ENCODE measurements at places on chromosomes 4 and X. TPM values are rescaled to one million over a fixed set of nuclear protein-coding genes. Genes with fewer than 3 reads are reported as not detected.

GRCh38 chr4:143668930-143669552, 31.4 kb downstream of the FREM3 start:
- DNase-seq = no peak

DNA sequence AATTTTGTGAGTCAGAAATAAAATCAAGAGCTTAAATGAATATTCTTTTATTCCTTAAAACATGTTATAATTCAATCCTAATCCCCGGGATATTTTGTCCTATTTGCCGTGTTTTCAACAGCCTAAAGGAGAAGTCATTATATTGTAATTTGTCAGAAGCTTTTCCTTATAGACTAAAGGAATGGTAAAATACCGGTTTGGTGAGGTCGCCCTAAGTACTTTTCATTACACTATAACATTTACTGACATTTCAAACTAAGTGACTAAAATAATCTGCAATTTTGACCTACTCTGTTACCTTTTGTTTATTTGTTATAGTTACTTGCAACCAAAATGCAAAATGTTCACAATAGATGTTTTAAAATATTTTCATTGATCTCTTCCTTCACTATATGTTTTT, 8.8 kb downstream of the DCLK2 start:
- DNase-seq = no peak

DNA sequence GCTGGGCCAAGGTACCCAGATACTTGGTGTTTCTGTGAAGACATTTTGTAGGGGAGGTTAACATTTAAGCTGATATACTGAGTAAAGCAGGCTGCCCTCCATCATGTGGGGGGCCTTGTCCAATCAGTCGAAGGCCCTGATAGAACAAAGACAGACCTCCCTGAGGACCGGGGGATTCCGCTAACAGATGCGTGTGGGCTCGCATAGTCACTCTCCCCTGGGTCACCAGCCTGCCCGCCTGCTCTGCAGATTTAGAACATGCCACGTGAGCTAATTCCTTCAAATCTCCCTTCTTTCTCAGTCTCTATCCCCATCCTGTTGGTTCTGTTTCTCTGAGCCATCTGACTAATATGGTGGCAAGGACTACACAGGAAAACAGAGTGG, 60.7 kb downstream of the WFS1 start:
- DNase-seq = no peak

The RPGR gene
- total RNA-seq = 4.1 TPM

- DNase-seq = no peak
These were observed 19.4 kb upstream of the HGFAC start for GRCh38 chr4:3422241-3422801.

GRCh38 chr4:166655231-166655630, 579.1 kb downstream of the SPOCK3 start:
- DNase-seq = no peak

- no peak for DNase-seq
These were observed 1028.8 kb downstream of the GLUD2 start for GRCh38 chrX:122076241-122076640.

The FGFRL1 gene
- 82.5 TPM for total RNA-seq

DNA sequence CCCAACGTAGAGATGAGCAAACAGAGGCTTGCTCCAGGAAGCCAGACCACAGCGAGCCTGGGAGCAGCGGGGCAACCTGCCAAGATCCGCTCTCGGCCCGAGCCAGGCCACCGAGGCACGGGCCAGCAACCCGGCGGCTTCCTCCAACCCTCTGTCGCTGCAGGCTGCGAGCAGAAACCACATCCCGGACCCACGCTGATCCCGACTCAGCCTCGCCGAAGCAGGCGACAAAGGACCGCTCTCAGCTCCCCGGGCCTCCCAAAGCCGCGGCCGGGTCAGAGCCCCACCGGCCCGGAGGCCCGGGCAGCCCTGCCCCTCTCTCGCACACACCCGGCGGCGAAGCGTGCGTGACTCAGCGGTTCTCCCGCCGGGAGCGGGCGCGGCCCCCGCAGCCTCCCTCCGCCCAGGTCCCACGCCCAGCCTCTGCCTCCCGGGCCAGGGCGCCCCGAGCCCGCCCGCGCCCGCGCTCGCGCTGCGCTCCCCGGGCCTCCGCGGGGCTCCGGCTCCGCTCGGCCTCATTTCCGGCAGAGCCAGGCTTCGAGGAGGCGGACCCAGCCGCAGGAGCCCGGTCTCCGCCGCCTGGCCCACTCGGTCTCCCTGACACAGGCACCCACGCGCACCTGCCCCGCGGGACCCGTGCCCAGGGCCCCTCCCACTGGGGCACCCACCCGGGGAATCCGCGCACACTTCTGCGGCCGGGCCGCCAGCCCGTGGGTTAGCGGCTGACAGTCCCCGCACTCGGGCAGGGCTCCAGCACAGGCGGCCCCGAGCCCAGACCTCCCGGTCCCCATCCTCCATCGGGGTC, 1.7 kb downstream of the PPP2R2C start:
- peak; percentile 43 for DNase-seq

GRCh38 chr4:31045724-31046318, 325.7 kb downstream of the PCDH7 start:
- peak; percentile 8 for DNase-seq

The SLC10A4 gene
- total RNA-seq = 1.2 TPM

DNA sequence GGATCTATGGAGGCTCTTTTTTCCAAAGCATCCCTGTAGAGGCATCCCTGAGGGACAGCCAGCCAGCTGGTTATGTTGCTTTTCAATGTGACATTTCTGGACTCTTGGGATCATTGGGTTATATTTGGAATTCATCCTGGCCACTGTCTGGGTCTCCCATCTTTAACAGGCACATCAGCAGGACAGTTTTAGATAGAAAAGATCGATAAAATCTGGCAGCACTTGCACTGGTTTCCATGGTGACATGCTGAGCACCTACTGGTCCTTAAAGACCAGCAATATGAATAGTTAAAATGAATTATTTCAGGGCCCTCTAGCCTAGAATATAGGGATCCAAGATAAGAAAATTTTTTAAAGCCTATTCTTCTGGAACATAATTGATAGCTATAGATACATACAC, 151.6 kb downstream of the KDR start:
- DNase-seq = no peak

GRCh38 chrX:18833071-18833731, 125.8 kb downstream of the PPEF1 start:
- DNase-seq = peak; percentile 13

GRCh38 chr4:189305500-189305899, 635.2 kb upstream of the FRG1 start:
- DNase-seq = no peak

DNA sequence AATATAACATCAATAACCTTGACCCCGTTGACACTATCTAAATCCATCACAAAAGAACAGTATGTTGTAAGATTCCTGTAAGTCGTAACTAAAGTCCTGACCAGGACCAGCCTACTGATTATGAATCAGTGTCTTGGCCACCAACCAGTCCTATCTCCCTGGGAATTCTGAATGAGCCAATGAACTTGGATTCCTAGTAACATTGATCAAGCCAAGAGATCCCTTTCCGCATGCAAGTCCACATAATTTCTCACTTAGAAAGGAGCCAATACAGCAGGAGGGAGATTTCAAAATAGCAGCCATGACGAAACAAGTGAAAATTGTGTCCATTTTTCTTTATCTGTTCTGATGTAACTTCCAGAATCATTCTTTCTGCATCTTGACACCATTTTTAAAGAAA, 9.5 kb downstream of the XPNPEP2 start:
- peak; percentile 64 for DNase-seq

DNA sequence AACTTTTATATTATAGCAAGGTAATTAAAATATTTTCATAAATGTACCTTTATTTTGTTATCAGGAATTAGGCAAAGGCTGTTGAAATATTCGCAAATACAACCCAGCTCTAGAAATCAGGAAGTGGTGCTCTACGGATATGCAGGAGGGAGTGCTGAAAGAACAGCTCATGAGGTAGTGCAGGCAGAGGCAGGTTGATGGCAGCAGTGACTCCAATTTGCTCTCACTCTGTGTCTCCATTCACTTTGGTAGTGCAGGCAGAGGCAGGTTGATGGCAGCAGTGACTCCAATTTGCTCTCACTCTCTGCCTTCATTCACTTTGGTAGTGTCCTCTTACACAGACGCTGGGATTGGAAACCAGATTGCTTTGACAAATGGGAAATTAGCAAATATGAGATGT, 277.9 kb downstream of the TRIML1 start:
- peak; percentile 40 for DNase-seq

DNA sequence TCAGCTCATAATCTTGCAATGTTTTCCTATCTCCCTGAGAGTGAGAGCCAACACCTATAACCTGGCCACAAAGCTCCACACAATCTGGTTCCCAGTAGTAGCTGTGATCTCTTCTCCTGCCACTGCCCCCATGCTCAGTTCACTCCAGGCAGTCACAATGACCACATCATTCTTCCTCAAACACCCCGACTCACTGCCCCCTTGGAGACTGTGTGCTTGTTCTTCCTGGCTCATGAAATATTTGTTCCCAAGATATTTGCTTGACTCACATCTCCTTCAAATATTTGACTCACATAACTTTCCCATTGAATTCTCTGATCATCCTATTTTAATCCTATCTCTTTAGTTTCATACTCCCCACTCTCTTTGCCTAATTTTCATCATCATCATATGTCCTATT, 173.7 kb downstream of the AREG start:
- DNase-seq = peak; percentile 67

The FABP2 gene
- not detected for total RNA-seq

DNA sequence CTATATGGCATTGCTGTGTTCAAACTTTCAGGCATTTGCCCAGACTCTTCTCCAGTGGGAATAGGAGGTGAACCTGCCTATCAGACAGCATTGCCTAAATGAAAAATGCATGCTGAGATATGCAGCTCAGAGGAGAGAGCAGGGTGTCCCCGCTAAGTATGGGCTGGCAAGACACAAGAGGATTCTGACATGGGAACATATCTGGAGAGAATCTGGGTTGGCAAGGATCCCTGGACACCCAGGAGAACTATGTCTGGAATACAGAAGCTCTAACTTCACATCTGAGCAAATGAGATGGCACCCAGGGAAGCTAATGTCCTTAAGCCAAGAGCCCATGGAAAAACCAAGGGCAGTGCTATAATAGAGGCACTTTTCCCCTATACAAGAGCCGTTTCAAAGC, 18.4 kb downstream of the PPARGC1A start:
- DNase-seq = no peak

The GSTCD gene
- 13.7 TPM for total RNA-seq

The GNRHR gene
- total RNA-seq = not detected

The ODAM gene
- total RNA-seq = not detected

- peak; percentile 60 for DNase-seq
These were observed 210.1 kb upstream of the NHS start for GRCh38 chrX:17164941-17165340.

DNA sequence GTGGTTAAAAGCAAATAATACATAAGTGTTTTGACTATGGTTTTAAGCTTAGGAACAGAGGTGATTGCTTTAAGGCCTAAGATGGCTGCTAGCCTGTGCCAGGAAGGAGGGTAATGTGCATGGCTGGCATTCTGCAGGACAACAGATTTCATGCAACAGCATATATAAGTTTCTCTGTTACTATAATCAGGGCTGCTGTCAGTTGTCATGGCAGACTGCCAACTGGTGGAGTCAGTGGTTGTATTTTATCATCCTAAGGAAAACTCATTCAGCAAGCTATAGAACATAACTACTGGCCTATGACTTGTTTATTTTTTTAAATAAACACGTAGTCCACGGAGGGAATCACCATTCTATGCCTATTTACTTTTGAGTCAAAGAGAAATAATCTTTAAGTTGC, 77.7 kb upstream of the DCAF8L1 start:
- DNase-seq = no peak

GRCh38 chrX:136094962-136095361, 52.4 kb upstream of the FHL1 start:
- DNase-seq = peak; percentile 12

GRCh38 chr4:10096201-10096977, 20.2 kb downstream of the WDR1 start:
- DNase-seq = peak; percentile 95

DNA sequence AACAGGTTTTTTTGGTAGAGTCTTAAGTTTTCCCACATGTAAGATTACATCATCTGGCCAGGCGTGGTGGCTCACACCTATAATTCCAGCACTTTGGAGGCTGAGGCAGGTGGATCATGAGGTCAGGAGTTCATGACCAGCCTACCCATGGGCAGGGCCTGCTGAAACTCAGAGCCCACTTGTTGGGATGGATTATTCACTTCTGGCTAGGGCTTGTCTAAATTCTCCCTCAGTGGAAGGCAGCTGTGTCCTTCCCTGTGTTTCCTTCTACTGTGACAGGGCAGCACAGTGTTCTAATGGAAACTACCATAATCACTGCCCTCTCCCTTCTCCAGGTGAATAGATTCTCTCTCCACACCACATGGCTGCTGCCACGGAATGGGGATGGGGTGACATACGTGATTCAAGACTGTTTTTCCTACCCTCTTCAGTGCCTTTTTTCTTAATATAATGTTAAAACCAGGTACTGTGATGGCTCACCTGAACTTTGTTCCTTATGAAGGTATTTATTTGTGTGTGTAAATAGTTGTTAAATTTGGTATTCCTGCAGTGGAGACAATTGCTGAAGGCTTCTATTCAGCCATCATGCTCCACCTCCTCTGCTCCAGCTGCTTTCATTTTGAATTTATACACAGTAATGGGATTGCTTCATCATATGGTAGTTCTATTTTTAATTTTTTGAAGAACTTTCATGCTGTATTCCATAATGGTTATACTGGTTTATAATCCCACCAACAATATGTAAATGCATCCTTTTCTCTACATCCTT, 287.2 kb upstream of the HS3ST1 start:
- no peak for DNase-seq

DNA sequence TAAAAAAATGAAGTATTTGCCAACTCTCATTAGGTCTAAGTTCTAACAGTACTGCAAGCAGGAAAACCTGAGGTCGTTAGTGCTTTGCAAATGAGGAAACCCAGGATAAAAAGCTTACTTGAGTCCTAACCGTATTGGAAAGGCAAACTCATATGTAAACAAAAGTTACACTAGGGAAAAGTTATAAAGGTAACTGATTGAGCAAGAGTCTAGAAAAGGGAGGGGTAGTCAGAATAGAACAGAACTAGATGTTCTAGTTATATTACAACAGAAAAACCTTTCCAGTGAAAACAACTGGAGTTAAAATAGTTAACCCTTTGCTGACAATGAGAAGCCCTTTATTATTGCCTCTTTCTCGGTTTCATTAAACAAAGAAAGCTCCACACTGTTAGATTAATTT, 66.4 kb upstream of the MAOA start:
- DNase-seq = no peak

- DNase-seq = no peak
These were observed 10.9 kb downstream of the SH3TC1 start for GRCh38 chr4:8210010-8210409.

- DNase-seq = no peak
These were observed 3.4 kb downstream of the SPARCL1 start for GRCh38 chr4:87525636-87526295.

The TMEM255A gene
- total RNA-seq = 2.6 TPM

All from M059J (cell line).